ENCODE measurements at places on chromosomes 12 and 14.

GRCh38 chr14:22303589-22304195, 285.3 kb downstream of the DAD1 start:
- peak; percentile 14 for DNase-seq

DNA sequence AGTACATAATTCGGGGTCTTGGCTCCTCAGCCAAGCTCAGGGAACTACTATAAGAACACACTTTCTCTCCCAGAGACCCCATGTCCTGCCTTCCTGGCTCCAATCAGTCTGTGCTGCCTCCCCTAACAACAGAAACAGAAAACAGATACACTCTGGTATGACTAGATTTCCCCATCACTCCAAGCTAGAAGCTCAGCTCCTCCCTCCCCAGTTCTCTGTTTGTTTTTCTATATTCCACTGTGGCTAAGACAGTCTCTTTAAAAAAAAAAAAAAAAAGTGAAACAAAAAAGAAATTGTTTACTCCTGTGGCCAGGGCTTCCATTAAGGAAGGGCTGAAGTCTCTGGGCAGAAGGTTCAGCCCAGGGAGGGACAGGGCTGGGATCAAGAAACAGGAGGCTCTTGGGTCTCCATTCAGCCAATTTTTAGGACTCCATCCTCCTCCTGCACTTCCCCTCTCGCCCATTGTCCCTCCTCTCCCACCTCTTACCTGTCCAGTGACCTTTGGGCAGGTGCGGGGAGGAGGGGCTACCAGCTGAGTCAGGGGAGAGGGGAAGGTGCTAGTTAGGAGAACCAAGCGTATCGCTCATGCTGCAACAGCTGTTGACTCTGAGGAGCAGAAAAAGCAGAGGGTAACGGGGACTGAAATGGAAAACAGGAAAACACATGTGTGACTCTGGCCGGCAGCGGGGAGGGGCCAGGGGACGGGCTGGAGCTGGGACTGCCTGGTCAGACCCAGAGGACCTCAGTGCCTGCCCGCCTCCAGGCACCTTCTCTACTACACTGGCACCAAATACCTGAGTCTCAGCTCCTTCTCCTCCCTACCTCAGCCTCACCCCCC, 4.1 kb upstream of the SLC7A7 start:
- DNase-seq: peak; percentile 85

- DNase-seq: peak; percentile 75
These were observed 325 bp upstream of the CLIP1 start for GRCh38 chr12:122422730-122423257.

- DNase-seq: no peak
These were observed 5.1 kb upstream of the SIVA1 start for GRCh38 chr14:104747876-104748275.

DNA sequence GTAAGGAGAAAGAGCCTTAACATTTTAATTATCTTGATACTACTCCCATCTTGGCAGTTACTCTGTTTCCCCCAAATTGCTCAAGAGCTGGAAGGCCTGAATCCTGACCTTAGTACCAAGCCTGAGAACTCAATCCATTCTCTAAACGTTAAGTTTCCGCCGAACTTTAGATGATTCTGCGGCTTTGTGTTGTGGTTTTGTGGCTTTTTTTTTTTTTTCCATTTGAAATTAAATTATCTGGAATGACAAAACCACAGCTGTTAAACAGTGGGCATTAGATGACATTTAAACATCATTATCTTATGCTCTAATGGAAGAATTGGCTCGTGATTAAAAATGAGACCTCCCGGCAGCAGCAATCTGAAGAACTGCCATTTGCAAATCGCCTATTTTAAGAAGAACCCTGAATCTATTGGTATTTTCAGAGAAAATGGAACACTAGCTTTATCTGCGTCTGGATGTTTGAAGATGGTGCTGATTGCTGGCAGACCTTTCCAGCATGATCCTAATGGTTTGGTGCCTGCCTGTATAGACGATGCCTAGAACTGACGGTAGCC, 38.4 kb downstream of the TMEM132C start:
- DNase-seq: no peak

DNA sequence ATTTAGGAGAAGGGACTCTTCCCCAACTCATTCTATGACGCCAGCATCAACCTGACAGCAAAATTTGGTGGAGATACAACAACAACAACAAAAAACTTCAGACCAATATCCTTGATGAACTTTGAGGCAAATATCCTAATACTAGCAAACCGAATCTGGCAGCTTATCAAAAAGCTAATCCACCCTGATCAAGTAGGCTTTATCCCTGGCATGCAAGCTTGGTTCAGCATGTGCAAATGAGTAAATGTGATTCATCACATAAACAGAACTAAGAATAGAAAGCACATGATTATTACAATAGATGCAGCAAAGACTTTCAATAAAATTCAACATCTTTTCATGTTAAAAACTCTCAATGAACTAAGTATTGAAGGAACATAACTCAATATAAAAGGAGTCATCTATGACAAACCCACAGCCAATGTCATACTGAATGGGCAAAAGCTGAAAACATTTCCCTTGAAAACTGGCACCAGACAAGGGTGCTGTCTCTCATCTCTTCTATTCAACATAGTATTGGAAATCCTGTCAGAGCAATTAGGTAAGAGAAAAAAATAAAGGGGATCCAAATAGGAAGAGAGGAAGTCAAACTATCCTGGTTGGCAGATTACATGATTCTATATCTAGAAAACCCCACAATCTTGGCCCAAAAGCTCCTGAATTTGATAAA, 233.3 kb downstream of the CCDC59 start:
- no peak for DNase-seq

DNA sequence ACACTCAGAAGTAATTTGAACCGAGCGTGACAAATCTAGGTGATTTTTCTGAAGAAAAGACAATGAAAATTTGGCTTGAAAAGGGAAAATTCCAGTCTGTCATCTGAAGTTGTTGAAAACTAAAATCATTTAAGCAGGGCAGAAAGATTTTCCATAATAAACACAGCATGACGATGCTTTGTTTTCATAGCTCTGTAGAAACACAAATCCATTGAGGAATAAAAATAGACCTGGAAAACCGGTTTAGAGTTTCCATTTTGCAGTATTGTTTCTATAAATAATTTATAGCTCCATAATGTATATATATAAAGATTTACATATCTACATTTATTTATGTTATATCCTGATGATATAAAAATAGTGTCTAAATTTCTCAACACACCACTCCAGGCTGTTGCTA, 1918.5 kb upstream of the FLRT2 start:
- no peak for DNase-seq

DNA sequence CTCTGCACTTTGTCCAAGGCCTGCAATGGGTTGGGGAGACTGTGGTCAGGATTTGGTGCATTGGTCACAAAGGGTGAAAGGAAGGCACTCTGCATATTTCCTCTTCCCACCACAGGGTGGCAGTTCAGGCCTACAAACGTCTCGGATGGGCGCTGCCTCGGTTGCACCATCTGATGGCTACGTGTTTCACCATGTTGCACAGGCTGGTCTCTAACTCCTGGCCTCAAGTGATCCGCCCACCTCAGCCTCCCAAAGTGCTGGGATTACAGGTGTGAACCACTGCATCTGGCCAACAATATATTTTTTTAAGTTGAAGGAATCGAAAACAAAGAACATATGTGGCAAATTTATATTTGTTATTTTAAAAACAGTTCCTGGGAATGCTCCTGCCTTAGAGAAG, 35.1 kb downstream of the TMBIM6 start:
- peak; percentile 64 for DNase-seq

- peak; percentile 2 for DNase-seq
These were observed 144.7 kb downstream of the ALX1 start for GRCh38 chr12:85424581-85425348.

DNA sequence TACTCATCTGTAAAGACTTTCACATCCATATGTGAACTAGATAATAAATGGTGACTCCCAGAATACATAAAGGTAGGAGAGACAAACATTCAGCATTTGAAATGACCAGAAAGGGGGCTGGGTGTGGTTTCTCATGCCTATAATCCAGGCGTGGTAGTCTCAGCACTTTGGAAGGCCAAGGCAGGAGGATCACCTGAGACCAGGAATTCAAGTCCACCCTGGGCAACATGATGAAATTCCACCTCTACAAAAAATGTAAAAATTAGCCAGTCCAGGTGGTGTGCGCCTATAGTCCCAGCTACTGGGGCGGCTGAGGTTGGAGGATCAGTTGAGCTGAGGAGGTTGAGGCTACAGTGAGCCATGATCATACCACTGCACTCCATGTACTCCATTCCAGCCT, 4.1 kb upstream of the CS start:
- DNase-seq: no peak

DNA sequence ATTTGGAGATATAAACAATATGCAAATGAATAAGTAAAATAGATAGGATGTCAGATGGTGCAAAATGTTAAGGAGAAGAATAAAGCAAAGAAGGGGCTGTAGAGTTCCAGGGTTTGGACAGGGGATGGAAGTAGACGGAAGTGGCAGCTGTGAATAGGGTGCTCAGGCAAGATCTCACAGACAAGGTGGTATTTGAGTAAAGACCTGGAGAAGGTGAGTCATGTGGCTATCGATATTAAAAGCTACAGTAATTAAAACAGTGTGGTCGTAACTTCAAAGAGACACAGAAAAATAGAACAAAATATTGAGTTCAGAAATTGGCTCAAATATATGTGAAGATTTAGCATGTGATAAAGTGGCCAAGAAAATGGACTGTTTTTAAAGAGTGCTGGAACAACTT, 61.3 kb upstream of the SLC38A2 start:
- DNase-seq: no peak

GRCh38 chr14:74326369-74327152, 21.7 kb upstream of the VRTN start:
- no peak for DNase-seq

GRCh38 chr12:9797722-9798619, 29.3 kb upstream of the KLRF1 start:
- DNase-seq: peak; percentile 68

DNA sequence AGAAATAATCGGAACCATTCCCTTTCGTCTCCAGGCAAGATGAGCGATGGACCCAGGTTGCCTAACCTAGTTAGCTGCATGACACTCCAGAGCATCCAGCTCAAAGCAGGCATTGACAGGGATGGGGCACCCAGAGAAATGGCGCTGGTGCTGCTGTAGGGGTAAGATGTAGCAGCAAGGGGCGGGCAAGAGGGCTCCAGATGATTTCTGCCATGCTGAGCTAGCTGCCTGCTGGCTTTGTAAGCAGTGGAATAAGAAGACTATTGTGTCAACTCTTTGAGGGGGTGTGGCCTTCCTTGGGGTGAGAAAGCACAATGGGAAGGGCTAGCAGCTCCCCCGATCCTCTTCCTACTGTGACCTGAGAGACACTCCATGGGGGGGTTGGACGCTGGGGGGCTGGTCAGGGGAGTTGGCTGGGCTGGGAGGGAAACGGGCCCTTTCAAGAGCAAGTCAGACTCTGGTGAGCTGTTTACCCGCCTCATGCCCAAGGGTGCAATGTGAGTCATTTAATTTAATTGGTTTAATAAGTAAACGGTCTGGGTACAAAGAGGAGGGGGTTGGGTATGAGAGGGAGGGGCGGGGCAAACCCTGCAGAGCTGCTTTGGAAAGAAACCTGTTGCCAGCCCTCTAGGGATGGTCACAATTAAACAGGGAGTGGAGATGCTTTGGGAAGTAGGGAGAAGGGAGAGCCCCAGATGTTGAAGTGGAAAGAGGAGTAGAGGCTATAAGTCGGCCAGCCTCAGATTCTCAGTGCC, 50.5 kb downstream of the B4GALNT3 start:
- DNase-seq: no peak

GRCh38 chr12:52821071-52821730, 7.3 kb upstream of the KRT4 start:
- no peak for DNase-seq

GRCh38 chr14:78253986-78254385, 83.8 kb downstream of the NRXN3 start:
- no peak for DNase-seq

DNA sequence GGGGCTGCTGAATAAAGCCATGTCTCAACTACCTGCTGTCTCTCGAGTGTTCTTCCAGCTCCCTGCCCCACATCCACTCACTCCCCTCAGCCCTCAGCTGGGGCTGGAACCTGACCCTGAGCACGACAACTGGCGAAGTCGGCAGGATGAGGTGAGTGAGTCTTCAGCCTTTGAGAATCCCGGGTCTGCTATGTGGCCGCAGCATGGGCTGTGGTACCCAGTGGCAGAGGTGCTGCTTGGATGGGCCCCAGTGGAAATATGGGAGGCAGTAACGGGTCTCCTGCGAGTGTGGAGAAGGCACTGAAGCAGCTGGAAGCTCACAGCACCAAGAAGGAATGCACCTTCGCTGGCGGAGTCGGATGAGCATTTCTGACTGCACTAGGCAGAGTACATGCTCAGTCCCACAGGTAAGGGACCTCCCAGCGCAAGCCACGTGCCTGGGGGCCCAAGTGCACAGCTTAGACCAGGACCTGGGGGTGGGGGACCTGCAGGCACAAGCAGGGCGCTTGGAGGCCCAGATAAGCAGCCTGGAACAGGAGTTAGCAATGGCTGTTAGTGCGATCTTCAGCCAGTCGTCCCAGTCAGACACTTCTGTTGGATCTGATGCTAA, 95.5 kb upstream of the TMPO start:
- no peak for DNase-seq

DNA sequence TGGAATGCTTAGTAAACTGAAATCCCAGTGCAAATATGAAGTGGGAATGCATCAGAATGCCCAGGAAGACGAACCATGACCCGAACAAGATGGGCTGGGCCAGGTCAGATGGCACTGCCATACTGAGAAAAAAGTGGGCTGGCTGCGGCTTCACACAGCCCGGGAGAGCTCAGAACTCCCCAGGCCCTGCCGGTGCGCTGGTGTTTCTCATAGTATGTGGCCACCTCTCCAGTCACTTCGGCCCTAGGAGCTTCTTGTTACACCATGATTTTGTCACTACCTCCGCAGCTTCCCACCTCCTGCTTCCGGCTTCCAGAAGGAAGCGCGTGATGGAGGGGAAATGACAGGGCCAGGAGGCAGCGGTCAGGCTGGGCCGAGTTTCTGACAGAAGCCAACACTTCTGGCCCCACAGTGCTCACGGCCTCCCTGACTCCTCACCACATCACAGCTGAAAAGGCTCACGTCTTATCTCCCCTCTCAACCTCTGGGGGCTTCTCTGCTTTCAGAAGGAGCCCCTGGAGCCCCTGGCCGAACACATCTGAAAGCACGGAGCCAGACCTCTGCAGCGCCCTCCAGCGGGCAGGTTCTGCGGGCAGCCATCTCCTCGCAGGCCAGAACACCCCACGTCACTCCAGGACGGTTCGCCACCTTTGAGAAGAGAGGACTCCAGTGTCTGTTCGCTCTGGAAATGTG, 30.7 kb downstream of the DAD1 start:
- DNase-seq: no peak

GRCh38 chr12:9037431-9037830, 48.1 kb downstream of the KLRG1 start:
- no peak for DNase-seq

- no peak for DNase-seq
These were observed 94.0 kb upstream of the PPM1H start for GRCh38 chr12:63028951-63029350.

DNA sequence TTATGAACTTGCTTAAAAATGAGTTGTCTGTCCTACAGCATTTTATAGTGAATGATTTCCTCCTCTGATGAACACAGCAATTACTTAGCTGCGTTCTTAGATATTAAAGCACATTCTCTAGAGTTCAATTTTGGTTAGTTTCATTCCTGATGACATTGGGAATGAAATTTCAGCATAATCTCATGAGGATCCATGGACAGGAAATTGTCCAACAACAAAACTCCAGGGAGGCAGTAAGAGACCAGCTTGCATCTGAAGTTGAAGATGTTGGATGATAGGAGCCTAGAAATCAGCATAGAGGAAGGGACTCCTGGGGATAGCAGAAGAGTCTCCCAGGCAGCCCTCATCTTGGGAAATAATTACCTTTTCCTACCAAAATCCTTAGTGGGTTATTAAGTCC, 128.7 kb upstream of the RAP1B start:
- DNase-seq: no peak

Measured in fibroblast of lung (primary cell).